ENCODE measurements at places on chromosomes 13 and 19.

DNA sequence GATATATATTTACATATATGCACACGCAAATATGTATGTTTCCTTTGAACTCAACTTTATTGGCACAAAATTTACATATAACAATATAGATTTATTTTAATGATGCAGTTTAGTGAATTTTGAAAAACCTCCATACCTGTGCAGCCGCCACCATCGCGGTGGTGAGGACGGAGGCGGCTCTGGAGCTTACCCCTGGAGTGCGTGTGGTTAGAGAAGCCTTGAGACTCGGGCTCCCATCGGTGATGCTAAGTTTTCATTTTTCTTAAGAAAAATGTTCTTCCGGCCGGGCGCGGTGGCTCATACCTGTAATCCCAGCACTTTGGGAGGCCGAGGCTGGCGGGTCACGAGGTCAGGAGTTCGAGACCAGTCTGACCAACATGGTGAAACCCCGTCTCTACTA lies 31.8 kb downstream of the GJA3 start:
- no peak for DNase-seq

DNA sequence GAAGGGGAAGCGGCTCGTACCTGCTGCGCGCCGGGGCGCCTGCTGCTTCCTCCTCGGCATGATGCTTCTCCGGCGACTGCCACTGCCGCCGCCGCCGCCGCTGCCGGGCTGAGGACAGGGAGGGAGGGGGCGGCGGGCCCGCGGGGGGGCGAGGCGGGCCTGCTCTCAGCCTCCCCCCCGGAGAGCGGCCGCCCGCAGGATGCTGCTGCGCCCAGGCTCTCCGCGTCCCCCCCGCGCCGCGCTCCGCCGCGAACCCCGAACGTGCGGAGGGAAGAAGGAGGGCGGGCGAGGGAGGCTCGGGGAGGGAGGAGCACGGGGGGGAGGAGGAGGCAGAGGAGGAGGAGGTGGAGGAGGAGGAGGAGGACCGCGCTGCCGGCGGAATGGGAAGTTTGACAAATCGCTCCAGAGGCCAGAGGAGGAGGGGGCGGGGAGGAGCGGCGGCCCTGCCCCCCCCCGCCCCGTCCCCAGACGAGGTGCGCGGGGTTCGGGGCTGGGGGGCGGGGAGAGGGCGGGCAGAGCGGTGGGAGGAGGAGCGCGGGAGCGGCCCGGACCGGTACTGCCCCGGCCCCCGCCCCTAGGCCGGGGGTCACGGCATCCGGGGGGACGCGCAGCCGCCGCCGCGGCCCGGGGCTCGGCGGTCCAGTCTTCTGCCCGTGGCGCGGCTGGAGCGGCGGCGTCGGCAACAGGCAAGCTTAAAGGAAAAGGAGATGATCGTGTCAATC lies at the start of gene TSHZ3:
Gene TSHZ3 (minus strand): TSS at position 277 of the 722 bp plus-strand sequence. CDS start 217 bp downstream, at position 60.
- DNase-seq = no peak

DNA sequence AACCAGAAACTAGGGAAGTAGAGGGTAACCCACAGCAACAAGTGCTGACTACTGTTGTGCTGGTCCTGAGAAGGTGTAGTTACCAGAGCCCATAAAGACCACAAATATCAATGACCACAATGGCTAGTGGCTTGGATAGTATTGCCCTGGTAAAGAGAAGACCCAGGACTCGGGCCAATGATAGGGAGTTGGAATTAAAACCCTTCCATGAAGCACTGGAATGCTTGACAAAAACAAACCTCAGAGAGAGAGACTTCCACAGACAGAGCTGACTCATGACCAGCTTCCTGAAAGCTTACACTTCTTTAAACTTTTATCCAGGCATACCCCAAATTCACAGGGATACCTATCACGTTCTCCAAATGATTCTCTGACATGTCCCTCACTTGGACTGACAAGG lies 60.5 kb downstream of the WDR87 start:
- DNase-seq = no peak

DNA sequence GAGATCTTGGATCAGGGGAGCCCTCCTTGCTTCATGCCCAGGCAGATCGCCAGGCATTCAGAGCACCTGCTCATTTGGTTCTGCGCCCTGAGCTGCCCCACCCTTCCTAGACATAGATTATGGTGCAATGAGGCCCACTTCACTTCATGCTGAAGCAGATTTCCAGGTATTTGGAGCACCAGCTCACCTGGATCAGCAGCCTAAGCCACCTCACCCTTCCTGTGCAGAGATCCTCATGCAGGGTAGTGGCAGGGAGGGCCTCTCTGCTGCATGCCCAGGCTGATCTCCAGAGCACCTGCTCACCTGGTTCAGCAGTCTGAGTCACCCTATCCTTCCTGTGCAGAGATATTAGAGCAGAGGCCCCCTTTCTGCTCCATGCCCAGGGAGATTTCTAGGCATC lies 1966.1 kb downstream of the PCDH9 start:
- no peak for DNase-seq

DNA sequence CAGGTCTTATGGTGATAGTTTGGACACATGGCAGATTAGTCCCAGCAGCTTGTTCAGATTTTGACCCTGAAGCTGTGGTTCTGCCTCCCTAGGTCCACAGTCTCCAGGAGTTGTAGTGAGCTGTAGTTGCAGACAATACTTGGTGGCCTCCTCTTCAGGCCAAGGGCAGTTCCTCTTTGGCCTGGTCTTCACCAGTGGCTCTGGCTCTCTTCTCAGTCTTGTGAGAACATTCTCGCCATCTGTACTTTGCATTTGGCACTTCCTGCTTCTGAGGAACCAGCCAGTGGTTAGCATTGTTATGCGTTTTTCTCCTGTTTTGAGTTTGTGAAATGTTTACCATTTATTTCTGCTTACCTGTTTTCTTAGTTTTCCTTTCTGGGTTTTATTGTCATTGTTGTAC lies 40.7 kb downstream of the PCCA start:
- no peak for DNase-seq

DNA sequence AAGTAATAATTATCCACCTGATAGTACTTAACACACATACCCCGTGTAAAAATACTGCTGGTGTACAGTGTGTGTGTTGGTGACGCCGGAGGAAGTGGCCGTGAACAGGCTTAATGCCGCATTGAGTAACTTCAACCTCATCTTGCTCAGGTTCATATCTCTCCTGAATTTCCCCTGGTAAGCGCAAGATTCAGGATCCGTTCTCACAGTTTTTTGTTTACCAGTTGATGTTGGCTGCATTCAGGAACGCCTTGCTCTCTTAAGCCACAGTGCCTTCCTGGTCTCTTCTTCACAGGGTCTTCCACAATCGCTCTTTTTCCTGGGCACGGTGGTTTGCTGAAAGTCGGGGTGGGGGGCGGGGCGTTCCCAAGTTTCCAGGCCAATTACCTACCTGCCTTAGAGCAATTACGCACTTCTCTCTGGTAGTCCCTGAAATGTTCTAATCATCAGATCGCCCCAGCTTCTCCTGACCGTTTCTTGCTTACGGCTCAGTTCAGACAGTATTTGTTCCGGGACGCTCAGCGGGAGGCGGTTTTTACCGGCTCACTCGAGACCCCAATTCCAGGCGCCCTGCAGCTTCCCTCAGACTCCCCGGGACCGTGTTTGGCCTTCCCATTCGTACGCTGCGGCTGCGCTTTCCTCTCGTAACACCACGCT lies 706 bp upstream of the DNAJC3 start:
- peak; percentile 24 for DNase-seq

DNA sequence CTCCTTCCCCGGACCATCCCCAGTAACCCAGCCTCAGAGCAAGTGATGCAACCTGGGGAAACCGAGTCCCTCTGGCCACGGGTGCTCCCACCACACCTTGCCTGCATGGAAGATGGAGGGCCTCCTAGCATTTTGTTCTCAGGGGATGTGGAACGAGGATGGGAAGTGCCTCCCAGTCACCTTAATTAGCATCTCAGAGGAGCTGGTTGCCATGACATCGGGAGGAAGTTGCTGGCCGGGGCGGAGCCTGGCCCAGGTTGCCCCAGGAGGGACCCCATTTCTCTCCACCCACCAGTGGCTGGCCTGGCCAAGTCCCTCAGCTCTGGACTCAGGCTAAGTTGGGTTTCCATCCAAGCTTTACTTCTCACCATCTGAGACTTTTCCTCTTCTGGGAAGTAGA lies 24.1 kb upstream of the PTPRS start:
- no peak for DNase-seq

GRCh38 chr13:32409561-32410421 lies 18.1 kb downstream of the N4BP2L1 start:
- DNase-seq = no peak

DNA sequence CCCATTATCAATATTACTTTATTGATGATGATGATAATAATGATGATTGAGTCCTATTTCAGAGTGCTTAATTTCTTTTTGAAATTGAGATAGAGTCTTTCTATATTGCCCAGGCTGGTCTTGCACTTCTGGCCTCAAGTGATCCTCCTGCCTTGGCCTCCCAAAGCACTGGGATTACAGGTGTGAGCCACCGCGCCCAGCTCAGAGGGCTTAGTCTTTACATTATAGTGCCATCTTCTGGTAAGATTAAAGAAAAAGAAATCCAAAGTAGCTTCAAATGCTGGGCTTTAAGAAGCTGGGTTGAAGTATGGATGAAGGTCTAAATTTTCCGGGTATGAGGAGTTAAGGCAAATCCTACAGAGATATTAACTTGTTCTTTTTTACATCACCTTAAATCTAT lies 3.4 kb upstream of the ZNF333 start:
- no peak for DNase-seq

DNA sequence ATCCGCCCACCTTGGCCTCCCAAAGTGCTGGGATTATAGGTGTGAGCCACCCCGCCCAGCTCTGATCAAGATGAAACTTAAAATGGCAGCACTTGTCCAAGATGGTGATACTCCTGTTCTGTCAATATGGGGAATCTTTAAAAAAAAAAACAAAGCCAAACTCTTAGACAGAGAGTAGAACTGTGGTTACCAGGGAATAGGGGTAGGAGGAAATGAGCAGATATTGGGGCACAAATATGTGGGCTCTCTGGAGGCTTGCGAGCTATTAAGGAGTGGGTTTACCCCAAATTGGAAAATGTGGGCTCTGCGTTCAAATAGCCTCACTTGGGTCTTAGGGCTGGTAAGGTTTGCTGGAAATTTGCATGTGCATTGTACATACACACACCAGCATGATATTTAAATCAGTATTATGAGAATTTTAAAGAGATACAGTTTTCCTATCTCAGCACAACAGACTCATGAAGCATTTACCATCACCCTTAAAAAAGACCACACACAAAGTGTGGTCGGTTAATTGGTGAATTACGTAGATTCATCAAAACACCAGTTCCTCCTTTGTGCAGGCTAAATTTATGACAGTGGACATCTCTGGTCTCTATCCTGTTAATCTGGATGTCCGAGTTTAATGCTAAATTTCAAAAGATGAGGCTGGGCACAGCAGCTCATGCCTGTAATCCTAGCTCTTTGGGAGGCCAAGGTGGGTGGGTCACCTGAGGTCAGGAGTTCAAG lies 11.3 kb downstream of the CD70 start:
- DNase-seq = no peak

DNA sequence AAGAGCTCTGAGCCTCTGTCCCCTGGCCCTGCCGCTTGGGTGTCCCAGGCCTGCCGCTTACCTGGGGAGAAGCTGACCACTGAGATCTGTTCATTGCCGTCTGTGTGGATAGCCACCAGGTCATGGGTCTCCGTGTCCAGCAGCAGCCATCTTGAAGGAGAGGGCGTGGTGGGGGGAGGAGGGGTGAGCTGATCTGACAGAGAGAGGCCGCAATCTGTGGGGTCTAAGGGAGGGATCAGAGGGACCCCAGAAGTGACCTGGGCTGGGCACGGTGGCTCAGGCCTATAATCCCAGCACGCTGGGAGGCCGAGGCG lies 14.6 kb upstream of the GPR4 start:
- no peak for DNase-seq

- no peak for DNase-seq
Measured at GRCh38 chr13:43268632-43269031, 245.2 kb downstream of the DNAJC15 start.

DNA sequence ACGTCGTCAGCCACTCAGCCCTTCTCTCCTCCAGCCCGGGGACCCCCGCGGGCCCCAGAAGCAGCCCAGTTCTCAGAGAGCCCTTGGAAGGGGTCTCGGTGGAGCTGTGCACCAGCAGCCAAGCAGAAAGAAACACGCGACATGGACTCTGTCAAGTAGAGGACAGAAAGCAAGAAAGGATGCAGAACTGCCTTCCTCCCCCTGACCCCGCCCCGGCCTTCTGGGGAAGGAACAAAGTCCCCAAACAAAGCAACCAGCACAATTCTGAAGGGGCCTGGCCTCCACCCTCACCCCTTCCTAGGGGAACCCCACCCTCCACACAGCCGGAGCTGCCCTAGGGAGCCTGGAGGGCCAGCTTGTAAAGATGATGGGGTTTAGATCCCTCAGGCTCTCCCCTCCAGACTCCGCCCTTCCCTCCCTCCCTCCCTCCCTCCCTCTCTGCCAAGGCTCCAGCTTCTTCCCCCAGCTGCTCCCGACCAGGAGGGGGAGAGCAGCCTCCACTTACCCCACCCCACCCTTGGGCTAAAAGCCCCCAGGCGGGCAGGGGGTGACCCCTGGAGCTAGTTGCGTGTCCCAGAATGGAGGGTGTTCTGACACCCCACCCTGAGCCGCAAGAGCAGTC lies 7.8 kb downstream of the LYL1 start:
- DNase-seq = no peak

- no peak for DNase-seq
Measured at GRCh38 chr13:50893211-50893852, 16.3 kb upstream of the RNASEH2B start.

DNA sequence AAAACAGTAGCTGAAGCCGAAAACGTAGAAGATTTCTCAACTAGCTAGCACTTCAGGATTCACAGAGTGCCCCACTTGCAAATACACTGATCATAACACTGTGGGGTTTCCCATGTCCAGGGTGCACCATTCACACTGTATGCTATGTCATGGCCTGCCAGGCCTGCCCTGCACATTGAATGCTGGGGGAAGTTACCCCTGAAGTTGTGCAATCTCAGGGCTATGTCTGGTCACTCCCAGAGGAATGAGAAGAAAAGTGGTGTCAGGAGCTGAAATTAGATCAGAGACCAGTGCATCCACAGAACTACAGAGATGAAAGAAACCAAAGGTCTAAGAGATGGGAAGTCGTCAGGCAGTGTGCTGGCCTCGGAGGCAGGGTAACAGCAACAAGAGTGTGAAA lies 196.8 kb downstream of the RAP2A start:
- DNase-seq = no peak

GRCh38 chr13:111245576-111246384 lies 74.7 kb upstream of the TEX29 start:
- no peak for DNase-seq

DNA sequence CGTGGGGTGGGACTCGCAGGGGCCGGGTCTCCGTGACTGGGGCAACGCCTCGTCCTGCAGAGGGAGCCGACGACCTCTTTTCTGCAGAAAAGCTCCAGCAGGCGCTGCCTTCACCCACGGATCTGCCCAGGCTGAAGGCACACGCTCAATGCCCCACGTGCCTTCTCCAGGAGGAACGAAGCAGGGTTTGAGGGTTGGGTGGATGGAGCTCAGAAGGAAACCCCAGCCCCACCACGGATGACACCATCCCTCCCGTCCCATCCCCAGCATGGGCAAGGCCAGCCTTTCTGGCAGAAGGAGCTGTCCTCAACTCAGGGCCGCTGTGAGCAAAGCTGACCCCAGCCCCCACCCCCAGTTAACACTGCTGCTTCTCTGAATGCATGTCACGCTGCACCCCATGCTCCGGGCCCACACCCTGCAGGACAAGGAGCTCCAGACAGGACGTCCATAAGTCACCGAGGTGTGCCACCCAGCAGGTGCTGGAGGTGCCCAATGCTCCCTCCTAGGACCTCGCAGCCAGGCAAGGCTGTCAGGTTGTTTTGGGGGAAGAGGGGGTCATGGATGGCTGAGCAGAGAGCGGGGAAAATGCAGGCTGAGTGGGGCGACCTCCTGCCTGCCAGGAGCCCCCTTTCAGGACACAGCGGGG lies 7.4 kb downstream of the C19orf25 start:
- DNase-seq = no peak
